Thoracic aorta (tissue), 2 donors: ENCODE measurements at places on chromosomes 11 and 22. TPM values are rescaled to one million over a fixed set of nuclear protein-coding genes. Genes with fewer than 3 reads are reported as not detected.

GRCh38 chr11:47067401-47067800 is 109.3 kb downstream of the ARFGAP2 start:
- no peak overlapping the region for H3K4me3 ChIP-seq
- H3K27ac ChIP-seq = no peak overlapping the region
- no peaks in the 10 kb centered on the region for H3K36me3 ChIP-seq
- no peaks in the 10 kb centered on the region for H3K27me3 ChIP-seq
- no peaks in the 10 kb centered on the region for H3K4me1 ChIP-seq
- DNase-seq = no peak

DNA sequence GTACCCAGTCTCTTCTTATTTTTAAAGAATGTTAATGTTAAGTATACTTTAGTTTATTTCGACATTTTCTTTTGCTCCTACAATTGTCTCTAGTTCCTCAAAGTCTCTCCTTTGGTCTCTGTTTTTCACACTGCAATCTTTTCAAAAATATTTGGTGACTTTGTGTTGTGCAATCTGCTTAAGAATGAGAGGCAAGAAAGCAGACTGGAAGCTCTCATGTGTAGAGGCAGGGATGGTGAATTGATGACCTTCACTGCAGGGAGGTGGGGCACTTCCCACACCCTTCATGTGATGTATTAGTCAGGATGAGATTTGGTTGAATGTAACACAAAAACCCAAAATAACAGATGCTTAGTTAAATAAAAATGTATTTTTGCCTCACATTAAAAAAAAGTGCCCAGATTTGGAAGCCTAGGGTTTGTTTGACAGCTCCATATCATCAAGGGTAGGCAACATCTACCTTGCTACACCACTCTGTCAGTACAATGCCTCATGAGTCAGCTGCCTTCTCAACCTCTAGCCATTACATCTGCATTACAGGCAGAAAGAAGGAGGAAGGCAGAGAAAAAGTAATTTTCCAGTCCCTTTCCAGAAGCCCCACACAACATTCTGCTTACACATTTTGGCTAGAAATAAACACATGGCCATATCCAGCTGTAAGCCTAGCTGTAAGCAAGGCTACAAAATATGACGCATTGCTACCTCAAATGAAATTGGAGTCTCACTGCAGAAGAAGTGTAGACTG is 3.8 kb upstream of the MMP27 start:
- H3K4me1 ChIP-seq = no peaks in the 10 kb centered on the region
- no peak overlapping the region for H3K27ac ChIP-seq
- DNase-seq = no peak
- H3K36me3 ChIP-seq = no peaks in the 10 kb centered on the region

DNA sequence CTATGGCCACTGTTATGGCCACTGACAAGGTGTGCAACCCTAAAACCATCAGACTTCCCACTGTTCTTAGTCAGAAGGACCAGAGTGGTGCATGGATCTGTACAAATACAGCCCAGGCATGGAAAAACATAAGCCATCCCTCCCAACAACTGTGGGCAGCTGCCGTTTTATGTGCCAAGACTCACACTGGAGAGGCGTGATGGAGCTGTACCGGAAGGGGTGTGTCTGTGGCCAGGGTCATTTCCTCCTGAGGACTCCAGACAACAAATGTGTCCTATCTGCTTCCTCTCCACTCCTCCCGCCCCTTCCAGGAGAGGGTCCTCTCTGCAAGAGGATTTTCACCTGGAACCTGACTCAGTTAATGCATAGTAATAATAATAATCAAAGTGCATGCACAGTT is 29.5 kb downstream of the KCNJ1 start:
- H3K4me1 ChIP-seq = peaks cover 6% of the 10 kb centered on the region
- DNase-seq = no peak
- no peaks in the 10 kb centered on the region for H3K36me3 ChIP-seq
- H3K4me3 ChIP-seq = no peak overlapping the region

DNA sequence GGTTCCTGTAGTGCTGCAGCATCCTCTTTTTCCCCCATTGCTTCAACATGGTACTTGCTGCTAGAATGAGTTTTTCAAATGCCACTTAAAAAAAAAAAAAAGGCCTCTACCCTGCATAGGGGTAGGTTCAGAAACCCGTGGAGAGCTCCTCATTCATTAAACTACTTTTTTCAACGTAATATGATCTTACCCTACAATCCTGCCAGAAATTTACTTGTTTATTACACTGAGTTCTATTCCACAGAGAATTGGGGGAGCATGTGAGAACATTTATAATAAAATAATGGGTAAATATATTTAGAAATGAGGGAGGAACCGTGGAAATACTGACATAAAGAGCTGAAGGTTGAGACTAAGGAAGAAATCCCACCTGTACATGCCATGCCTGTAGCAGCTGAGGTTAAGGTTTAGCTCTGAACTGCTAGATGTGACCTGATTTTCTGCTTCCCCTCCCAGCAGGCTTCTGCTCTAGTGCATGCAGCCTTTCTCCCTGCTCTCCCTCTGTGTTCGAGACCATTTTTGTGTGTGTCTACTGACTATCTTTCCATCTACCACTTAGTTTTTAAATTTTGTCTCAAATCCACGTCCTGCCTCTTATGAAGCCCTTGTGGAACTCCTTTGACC is 225.7 kb downstream of the DDX10 start:
- no peak overlapping the region for H3K4me3 ChIP-seq
- H3K4me1 ChIP-seq = no peaks in the 10 kb centered on the region
- H3K27me3 ChIP-seq = no peaks in the 10 kb centered on the region
- H3K27ac ChIP-seq = no peak overlapping the region
- no peak for DNase-seq

- no peak for DNase-seq
- no peak overlapping the region for H3K4me3 ChIP-seq
- H3K4me1 ChIP-seq = no peaks in the 10 kb centered on the region
- H3K36me3 ChIP-seq = no peaks in the 10 kb centered on the region
Measured at GRCh38 chr11:133892126-133892525, 46.8 kb upstream of the SPATA19 start.

DNA sequence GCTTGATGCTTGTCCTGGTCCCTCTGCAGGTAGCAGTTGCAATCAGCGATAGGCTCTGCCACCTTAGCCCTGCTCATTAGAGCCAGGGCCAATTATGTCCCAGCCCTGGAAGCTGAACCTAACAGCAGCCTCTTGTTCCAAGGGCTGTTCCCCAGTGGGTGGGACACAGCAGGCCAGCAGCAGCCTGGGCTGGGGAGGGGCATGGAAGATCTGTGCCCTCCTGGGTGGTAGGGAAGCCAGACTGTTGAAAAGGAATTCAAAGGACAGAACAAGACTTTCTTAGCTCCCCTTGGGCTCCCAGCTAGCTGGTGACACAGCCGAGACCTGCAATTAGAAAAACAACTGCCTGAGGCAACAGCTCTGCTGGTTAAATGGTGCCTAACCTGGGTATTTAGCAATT is 17.4 kb downstream of the DRD2 start:
- no peaks in the 10 kb centered on the region for H3K27me3 ChIP-seq
- no peak overlapping the region for H3K27ac ChIP-seq
- no peaks in the 10 kb centered on the region for H3K4me1 ChIP-seq
- H3K36me3 ChIP-seq = no peaks in the 10 kb centered on the region

The ANO1 gene
- total RNA-seq = 161 TPM

The IFITM10 gene
- 28.6 TPM for total RNA-seq
